ENCODE measurements at places on chromosomes 16 and 17.

- no peak for DNase-seq
Measured at GRCh38 chr16:57958544-57958943, 12.4 kb downstream of the CNGB1 start.

- DNase-seq = no peak
Measured at GRCh38 chr16:79265701-79266100, 334.8 kb downstream of the MAF start.

DNA sequence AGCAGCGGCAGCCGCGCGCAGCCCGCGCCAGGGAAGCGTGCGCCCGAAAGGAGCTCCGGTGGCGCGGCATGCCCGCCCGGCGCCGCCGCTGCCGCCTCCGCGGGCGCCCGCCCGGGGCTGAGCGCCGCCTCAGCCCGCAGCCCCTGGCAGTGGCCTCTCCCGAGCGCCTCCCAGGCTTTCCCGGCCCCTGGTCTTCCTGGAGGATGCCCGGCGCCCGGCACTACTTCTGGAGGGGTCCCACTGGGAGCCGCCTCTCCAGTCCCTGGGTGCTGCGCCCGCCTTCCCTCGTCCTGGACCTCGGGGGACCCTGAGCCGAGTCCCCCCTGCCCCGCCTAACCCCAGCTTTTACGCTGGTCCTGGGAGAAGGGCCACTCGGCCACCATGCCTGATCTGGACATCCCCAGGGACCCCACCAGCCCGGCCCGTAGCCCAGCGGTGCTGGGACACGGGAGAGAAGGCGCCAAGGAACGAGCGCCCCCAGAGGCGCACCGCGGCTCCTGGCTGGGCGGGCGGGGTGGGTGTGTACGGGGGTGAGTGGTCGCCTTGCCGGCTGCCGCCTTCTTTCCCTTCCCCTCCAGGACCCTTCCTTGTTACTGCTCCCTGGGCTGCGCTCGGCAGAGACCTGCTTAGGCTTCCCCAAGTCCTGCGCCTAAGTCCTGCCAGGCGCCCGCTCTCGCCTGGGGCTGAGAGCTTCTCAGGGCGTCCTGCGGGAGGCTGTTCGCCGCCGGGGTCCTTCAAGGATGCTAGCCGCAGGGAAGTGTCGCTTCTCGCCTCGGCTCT is 704 bp downstream of the ASIC2 start:
- no peak for DNase-seq

DNA sequence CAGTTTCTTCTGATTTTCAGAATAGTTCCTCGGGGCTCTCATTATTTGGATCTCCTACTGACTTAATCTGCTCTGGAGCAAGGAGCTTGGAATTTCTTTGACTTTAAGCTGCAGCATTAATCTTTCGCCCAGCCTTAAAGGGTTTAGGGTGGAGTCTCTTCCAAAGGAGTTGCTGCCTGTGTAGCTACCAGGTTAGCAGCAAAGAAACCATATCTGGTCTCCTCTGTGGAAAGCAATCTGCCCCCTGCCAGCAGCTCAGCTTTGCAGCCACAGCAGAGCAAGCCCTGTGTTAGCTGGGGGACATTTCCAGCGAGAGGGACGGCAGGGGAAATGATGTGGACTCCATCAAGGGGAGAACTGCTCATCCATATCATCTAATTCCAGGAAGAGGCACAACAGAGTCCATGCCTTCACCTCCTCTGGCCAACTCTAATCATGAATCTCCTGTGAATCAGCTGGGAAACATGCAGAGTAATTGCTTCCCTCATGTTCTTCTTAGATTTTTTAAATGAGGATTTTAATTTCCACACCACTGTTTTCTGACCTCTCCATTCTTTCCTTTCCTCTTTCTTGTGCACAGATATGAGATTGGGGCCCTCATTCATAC is 827.6 kb upstream of the CA10 start:
- DNase-seq = no peak

DNA sequence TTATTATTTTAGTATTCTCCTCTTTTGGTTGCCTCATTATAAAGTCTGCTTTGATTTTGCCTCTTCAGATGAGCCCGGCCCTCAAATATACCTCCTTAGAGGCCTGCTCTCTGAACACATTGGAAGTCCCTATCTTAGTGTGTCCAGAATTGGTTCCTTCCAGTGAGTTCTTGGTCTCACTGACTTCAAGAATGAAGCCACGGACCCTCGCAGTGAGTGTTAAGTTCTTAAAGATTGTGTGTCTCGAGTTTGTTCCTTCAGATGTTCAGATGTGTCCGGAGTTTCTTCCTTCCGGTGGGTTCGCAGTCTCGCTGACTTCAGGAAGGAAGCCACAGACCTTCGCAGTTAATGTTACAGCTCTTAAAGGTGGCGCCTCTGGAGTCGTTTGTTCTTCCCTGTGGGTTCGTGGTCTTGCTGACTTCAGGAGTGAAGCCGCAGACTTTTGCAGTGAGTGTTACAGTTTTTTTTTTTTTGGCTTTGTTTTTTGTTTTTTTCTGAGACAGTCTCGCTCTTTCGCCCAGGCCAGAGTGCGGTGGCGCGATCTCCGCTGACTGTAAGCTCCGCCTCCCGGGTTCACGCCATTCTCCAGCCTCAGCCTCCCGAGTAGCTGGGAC is 45.8 kb upstream of the NOS2 start:
- peak; percentile 56 for DNase-seq

DNA sequence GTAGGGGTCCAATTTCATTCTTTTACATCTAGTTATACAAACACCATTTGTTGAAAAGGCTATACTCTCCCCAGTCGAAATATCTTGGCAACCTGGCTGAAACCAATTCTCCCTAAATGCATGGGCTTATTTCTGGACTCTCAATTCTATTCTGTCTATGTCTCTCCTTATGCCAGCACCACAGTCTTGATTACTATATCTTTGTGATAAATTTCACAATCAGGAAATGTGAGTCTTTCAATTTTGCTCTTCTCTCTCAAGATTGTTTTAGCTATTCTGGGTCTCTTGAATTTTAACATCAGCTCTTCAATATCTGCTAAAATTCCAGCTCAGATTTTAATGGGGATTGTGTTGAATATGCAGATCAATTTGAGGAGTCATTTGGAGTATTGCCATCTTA is 5.9 kb upstream of the TRIM25 start:
- DNase-seq = no peak
